Activated effector memory CD4-positive, alpha-beta T cell treated with Interleukin-2 at 50 U/mL for 16 hours (primary cell): ENCODE measurements at places on chromosomes 7 and 10.

DNA sequence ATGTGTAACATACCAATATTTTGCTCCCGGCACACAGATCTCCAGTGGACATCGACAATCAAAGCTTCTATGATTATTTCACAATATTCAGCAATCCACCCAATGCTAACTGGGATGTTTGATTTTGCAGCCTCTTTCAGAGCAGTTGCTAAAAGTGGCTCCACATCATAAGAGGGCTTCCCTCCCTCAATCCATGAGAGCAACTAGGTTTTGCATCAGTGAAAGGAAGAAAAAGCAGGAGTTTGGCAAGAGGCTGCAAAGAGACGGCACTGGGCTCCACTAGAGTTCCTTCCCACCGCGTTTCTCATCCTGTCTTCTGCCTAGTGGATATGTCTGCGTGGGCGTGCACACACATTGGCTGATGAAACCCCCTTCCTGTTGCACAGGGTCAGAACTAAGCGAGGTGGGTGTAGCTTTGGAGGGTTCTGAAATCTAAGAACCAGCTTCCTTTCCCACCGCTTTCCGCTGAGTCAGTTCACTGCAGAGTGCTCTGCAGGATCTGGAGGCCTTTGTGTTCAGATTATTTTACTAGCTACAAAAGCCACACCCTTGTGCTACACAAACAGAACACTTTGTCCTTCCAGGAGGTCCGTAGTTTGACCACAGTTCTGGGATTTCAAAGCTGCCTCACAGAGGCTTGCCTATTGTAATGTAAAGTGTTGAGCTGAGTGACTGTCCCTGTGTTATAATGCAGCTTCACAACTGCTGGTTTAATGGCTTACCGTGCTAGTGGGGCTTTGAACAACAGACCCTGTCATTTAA is 28.1 kb downstream of the ARL4A start:
- no peak for DNase-seq

- no peak for DNase-seq
These were observed 472.2 kb downstream of the ARL4A start for GRCh38 chr7:13159467-13160184.

GRCh38 chr7:24216576-24217125 is 67.3 kb upstream of the NPY start:
- DNase-seq, result no peak

DNA sequence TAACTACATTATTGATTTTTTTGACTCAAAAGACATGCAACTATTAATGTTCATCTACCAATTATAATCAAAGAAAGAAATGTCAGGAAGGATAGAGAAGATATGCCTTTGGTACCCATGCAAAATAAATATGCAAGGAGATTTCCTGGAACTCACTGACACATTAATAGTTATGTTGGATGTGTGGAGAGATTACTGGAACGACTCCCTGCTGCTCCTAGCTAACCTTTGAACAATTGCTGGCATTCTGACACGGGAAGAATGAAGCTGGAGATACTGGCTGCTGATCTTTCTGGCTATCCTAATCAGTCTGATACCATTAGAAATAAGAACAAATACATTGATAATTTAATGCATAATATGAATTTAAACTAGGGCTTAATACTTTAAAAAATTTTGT is 507.9 kb upstream of the NRG3 start:
- DNase-seq, result no peak

DNA sequence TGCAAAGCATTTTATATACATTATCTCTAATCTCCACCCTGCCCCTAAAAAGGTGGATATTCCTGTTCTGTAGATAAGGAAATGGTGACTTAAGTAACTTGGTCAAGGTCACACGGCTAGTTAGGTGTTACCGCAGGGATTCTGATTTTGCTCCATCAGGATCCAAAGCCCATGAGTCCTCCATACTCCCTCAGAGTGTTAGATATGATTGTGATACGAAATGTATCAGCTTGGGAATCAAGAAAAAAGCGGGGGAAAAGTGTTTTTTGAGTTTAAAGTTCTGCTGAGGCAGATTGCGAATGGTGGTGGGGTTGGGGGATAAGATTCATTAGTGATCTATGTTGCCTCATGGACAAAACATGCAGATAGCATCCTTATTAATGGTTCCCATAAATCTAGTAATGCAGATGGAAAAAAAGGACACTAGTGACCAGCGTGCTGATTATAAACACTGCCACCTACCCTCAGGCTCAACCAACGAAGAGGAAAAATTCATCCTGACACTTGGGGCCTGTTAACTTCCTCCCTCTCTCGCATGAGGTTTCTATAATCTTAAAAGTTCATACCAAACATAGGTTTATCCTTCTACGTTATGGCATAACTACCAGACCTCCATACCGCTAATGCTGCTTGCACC is 2.3 kb downstream of the ICA1 start:
- no peak for DNase-seq
